Fibroblast of skin of abdomen (primary cell): ENCODE measurements at places on chromosomes 11 and 22.
A peak's percentile ranks its signal among the peaks of the same experiment; 100 is the strongest.

DNA sequence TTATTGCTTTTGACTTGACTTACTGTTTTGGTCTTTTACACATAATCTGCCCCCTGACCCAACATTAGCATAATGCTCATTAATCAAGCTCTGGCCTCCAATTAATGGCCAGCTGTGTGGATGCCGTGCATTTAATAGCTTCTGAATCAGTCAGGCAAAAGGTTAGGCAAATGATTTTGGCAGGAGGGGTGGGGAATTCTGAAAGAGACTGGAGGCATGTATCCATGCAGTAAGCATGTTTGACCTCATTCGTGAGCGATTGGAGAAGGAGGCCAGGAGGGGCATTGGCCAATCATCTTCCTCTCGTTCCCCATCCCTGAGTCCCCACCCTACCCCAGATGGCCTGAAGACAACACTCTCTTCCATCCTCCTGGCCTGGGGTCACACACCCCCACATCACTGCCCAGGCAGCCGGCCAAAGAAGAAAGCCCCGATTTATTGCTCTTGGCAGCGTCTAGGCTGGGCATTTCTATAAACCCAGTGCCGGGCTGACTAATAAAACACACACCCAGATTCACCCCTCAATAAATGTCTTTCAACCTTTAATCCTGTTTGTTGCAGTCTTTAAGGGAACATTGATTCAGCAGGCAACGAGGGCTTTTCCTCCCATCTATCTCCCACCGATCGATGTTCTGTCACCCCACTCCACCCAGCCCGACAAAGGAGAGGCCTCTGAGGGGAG, 150.0 kb downstream of the OPCML start:
- DNase-seq, result no peak

- no peak for DNase-seq
These were observed 4.5 kb upstream of the TMA7B start for GRCh38 chr22:39955675-39956074.

- DNase-seq, result no peak
These were observed 583 bp upstream of the RRAS2 start for GRCh38 chr11:14359501-14360031.

GRCh38 chr22:38613588-38613987, 42.6 kb downstream of the FAM227A start:
- DNase-seq, result no peak

DNA sequence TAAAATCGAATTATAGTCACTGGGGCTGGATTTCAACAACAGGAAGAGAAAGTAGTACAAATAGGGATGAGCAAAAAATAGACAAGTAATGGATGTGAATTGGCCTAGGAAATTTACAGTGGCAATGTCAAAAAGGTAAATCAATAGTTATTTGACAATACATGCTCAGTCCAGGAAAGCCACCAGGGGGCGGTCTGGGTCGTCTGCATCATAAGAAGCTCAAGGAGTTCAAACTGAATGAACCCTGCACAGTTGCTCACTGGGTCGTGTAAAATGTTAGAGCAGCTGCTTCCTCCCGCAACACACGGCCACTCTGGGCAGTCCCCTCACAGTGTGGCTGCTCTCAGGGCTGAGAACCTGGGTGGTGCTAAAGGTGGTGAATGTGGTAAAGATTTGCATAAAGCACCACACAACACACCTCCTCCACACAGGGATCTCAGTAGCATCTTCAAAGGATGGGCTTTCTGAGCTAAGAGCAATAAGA, 85.9 kb downstream of the ZNF280B start:
- peak; percentile 41 for DNase-seq

DNA sequence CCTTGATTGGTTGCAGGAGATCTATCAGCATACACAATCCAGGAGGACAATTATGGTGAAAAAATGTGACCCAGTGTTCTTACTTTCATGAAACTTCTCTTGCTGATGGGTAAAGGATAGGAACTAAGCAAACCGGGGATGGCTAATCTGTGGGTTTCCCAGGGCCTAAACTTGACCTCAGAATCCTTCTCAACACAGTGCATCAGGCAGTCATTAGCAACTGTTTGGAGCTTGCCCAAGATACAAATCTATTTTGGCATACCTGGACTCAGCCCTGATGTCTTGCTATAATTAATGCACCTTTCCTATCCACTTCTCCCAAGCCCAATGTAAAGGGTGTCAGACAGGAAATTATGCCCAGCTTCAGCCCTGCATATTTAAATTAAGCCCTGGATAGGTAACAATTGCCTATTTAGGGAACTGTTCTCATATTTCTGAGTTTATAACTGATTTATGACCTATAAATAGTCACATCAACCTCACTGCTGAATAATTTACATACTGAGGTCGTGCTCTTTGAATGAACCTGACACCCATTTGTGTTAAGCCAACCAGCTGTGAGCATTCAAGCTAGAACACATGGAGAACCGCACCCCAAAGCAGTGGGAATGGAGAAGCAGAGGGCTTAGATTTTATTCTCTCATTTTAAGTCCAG, 9.2 kb upstream of the PHF21A start:
- no peak for DNase-seq

DNA sequence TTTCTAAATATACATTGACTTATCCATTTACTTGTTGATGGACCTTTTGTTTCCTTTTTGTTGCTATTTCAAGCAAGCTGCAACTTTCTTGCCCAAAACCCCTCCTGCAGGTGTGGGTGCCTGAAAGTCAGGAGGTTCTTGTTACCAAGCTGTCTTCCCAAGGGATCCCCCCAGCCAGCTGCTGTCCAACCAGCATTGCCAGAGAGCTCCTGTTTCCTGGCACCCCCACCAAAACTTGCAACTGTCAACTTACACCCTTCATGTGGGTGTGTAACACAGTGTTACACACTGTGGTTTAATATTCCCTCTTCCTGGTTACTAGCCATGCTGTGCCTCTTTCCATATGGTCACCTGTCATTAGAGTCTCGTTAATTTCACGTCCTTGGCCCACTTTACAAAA, 1.6 kb upstream of the KRTAP5-1 start:
- DNase-seq, result no peak

- peak; percentile 58 for DNase-seq
These were observed 217.0 kb downstream of the NAV2 start for GRCh38 chr11:19929655-19930054.

DNA sequence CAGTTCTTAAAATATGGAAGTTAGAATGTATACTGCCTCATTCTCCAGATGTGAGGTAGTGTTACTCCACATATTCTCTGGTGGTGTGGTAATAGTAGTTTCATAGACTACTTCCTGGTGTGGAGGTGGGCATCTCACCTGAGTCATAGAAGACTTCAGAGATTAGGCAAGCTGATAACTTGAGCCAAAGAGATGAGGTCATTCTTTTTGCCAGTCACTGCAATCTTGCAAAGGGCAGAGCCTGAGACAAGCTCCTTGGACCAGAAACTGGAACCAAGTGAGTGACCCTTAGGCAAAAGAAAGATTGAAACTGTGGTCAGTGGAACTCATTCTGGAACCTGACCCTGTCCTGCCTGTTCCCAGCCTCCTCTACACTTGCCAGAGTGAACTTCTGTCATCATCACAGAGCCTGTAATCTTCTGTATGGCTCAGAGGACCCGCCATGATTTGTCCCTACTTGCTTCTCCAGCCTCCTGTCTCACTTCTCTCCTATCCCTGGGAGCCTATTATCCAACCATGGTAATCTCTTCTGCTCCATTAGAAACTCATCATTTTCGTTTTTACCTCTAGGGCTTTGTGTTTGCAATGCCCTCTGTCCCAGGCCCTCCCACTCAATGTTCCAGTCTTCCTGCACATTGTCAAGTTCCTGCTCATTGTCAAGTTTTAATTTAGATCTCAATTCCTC, 10.6 kb upstream of the CCDC83 start:
- no peak for DNase-seq

GRCh38 chr11:61489833-61490721, 18.5 kb upstream of the LRRC10B start:
- DNase-seq, result no peak

GRCh38 chr11:24093375-24093774, 403.5 kb upstream of the LUZP2 start:
- no peak for DNase-seq

DNA sequence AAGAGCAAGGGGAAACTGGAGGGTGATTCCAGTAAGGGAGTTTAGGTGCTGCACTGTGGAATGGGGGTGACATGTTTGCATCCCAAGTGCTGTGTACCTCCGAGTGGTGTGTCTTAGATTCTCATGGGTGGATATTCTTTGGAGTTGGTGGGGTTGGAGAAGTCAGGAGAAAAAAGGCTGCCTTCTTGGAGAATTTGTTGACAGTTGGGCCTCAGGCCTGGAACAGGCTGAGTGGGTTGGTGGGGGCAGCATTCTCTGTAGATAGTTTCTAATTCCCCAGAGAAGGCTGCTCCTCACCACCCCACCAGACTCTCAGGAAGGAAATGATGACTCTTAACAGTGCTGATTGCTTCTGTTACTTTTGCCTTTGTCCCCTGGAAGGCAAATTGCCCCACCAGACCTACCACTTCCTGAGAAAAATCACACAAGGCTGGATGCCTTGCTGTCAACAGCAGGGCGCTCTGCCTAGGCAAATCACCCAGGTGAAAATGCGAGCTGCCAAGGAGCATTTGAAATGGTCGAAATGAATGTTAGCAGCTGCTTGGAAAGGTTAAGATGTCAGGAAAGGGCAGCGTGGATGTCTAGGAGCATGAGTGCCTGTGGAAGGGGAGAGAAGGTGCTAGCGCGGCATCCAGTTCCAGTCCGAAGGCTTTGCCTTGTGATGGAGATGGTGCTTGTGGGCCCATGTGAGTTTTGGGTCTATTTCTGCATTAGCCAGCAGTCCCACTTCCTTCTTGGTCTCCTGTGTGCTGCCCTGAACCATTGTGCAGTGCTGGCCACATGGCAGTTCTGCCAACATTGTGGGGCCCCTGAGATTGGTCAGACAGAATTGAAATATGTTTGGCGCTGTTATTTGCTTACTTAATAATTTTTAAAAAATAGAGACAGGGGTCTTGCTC, 29.7 kb upstream of the SORL1-AS1 start:
- peak; percentile 36 for DNase-seq

- DNase-seq, result no peak
These were observed 79.2 kb downstream of the OSBP2 start for GRCh38 chr22:30773919-30774318.

- DNase-seq, result no peak
These were observed 30.6 kb upstream of the IGLL5 start for GRCh38 chr22:22856885-22857606.

- DNase-seq, result no peak
These were observed 43.8 kb upstream of the JAM3 start for GRCh38 chr11:134025082-134025429.

DNA sequence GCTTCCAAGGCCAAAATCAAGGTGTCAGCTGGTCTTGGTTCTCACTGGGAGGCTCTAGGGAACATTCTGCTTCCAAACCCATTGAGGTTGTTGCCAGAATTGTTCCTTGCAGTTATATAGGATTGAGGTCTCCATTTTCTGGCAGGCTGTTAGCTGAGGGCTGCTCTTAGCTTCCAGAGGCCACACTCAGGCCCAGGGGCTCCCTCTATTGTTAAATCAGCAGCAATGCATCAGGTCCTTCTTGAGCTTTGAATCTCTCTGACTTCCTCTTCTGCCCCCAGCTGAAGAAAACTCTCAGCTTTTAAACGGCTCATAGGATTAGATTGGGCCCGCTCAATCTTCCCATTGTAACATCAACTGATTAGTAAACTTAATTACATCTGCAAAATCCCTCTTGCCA, 39.3 kb upstream of the BSX start:
- peak; percentile 55 for DNase-seq

GRCh38 chr11:132177106-132177505, 806.7 kb downstream of the NTM start:
- peak; percentile 61 for DNase-seq

GRCh38 chr22:50622723-50623327, 5.1 kb downstream of the ARSA start:
- DNase-seq, result no peak

- DNase-seq, result no peak
These were observed 1205.1 kb upstream of the CNTN5 start for GRCh38 chr11:97815667-97816066.

- DNase-seq, result peak; percentile 62
These were observed 59.6 kb downstream of the ATXN10 start for GRCh38 chr22:45731041-45731797.

GRCh38 chr11:35064114-35064800, 74.7 kb upstream of the CD44 start:
- DNase-seq, result peak; percentile 91
